Osteoblast (primary cell): ENCODE measurements at places on chromosomes 3 and 15. TPM values are rescaled to one million over a fixed set of nuclear protein-coding genes. Genes with fewer than 3 reads are reported as not detected.

DNA sequence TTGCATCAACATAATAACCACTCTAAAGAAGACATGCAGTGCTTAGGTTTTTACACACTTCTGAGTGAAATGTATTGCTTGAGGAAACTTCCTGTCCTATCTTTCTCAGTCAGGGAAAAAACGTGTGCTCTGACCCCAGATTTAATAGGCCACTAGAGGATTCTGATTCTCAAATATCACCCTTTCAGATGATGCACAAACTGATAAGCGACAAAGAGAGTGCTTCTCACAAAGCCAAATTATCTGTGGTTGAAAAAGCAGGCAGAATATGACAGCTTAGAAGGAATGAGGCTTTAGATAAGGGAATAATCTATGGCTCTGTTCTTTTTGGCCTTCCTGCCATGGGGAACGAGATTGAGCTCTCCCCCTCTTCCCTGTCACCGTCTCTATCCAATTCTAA is 583.4 kb upstream of the SGO1 start:
- no peak for DNase-seq

- peak; percentile 30 for DNase-seq
Observed at GRCh38 chr3:124084022-124084881, 92.3 kb upstream of the ROPN1 start.

DNA sequence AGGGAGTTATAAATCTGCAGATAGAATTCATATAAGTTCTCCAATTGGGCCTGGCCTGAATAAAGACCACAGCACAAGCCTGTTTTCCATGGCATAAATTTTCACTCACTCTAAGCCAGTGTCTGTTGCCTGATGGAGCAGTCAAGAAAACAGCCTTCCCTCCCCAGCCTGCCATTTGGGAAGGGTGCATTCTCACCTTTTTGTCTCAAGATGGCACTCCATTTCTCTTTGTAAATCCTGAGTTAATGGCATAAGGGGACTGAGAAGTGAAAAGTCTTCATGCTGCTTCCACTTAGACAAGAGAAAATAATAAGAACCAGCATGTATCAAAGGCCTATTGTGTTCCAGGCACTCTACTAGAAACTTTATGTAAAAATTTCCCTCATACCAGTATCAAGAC is 115.6 kb upstream of the MANF start:
- no peak for DNase-seq

GRCh38 chr3:127014536-127015281 is 31.8 kb downstream of the PLXNA1 start:
- DNase-seq = no peak

DNA sequence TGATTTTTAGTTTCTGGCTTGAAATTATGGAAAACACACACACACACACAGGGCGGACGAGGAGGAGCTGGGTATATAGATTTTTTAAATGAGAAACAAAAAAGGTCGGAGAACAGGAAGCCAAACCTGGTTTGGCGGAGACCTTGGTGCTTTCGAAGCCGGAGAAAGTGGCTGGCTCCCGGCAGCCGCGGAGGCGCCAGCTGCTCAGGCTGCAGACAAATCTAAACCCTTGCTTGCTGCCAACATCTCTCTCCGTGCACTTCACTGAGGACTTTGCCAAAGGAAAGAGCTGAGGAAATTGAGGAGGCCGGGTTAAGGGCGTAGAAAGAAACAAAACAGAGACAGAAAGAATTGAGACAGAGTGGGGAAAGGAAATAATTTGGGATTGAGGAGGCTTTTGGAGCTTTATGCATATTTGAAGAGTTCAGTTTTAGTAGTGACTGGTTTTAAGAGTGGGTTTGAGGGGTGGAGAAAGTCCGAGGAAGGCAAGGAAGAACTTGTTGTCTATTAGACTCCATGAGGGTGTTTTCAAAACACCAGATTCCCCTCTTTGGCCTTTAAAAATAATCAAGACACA is 2.2 kb downstream of the ZIC1 start:
- peak; percentile 90 for DNase-seq

DNA sequence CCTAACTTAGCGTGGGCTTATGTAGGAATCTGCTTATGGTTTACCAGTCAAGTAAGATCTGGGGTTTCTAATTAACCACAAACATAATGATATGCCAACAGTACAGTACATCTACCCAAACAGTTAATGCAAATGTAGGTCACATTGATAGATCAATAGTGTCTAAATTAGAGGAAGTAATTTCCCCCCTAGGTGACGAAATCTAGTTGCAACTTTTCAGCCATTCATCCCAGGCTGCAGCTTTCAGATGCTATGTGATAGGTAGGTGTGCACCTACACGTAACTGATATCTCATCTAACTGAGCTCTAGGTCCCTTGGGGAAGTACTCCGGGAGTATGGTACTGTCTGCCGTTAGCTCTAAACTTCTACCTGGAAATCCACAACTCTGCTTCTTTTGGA is 57.2 kb downstream of the CRTC3 start:
- DNase-seq = no peak

The CACNA2D3 gene
- under 0.01 and 0.36 TPM in 2 replicates for total RNA-seq
